ENCODE measurements at places on chromosomes 1 and 21. TPM values are rescaled to one million over a fixed set of nuclear protein-coding genes. Genes with fewer than 3 reads are reported as not detected.

DNA sequence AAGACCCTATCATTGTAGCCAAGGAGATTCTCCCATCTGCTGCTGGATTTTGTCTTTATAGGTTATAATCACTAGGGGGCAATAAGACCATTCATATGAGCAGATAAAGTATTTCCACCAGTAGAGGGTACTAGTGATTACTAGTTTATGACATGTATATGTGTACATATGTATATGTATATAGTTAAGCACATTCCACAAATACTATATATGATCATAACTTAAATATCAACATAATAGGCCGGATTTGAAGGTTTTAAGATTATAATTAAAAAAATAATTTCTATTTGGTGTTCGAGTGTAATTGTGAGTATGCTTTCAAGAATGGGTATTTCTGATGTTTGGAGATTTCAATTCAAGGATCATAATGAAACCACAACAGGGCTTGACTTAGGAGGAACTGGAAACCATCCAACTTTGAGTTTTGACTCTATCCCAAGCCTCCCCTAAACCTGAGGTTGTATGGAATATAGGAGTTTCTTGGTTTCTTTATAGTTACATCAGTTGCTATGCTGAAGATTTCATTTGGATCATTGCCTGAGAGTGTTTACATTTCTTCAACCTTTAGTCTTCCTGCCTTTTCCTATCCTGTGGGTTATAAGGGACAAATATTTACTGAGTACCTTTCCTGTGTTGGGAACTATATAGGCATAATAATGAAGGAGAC is 16.9 kb downstream of the TCEANC2 start:
- DNase-seq, result peak; percentile 60

The TNFAIP8L2 gene
- not detected for total RNA-seq

The SPATA21 gene
- total RNA-seq, result not detected

The ARHGEF16 gene
- 3.6 TPM for total RNA-seq

The S100A6 gene
- 1,463 TPM for total RNA-seq
